ENCODE measurements at places on chromosomes 5 and 9.

DNA sequence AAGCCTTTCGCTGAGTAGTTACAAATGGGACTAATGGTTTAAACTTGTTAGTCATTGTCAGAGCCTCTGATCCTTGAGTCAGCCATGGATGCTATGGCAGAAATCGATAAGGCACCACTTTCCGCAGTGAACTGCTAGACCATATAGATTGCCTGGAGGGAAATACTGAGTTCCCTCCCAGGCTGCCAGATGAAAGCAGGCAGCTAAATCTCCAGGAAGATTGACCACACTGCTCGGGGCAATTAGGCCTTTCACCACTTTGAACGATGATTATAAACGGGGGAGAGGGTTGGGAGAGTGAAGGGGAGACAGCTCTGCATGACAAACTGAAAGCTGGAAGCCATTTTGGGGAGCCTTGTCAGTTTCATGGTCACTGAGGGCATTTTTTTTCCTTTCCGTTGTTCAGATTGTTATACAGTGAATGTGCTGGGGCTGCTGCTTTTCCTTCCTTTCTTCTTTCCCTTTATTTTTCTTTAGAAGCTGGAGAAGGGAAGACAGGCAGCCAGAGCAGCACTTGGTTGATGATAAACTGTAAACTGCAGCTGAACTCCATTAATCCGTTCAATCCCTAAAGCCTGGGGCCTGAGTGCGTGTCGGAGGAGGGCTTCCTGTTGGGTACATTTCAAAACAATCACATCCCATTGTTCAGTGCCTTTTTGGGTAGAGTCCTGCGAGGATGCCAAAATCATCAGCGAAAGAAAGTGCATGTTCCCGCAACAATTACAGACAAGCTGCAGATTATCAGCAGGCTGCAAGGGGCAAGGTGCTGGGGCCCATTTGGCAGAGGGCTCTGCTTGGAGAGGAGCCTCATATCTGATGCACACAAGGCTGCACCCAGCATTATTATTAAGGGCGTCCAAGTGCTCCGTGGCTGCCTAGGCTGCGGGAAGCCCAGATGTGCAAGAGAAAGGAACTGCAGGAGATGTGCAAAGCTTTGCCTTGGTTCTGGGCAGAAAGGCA is 308.4 kb downstream of the PSAT1 start:
- no peak for DNase-seq

- DNase-seq, result no peak
These were observed 42.7 kb upstream of the MVB12B start for GRCh38 chr9:126283799-126284465.

GRCh38 chr9:119101048-119101447 is 268.2 kb downstream of the BRINP1 start:
- no peak for DNase-seq

GRCh38 chr9:68974431-68974830 is 39.5 kb downstream of the PRKACG start:
- DNase-seq, result no peak

GRCh38 chr5:31366941-31367340 is 165.0 kb downstream of the DROSHA start:
- DNase-seq, result no peak

GRCh38 chr5:148011398-148012137 is 52.2 kb upstream of the SPINK5 start:
- no peak for DNase-seq

DNA sequence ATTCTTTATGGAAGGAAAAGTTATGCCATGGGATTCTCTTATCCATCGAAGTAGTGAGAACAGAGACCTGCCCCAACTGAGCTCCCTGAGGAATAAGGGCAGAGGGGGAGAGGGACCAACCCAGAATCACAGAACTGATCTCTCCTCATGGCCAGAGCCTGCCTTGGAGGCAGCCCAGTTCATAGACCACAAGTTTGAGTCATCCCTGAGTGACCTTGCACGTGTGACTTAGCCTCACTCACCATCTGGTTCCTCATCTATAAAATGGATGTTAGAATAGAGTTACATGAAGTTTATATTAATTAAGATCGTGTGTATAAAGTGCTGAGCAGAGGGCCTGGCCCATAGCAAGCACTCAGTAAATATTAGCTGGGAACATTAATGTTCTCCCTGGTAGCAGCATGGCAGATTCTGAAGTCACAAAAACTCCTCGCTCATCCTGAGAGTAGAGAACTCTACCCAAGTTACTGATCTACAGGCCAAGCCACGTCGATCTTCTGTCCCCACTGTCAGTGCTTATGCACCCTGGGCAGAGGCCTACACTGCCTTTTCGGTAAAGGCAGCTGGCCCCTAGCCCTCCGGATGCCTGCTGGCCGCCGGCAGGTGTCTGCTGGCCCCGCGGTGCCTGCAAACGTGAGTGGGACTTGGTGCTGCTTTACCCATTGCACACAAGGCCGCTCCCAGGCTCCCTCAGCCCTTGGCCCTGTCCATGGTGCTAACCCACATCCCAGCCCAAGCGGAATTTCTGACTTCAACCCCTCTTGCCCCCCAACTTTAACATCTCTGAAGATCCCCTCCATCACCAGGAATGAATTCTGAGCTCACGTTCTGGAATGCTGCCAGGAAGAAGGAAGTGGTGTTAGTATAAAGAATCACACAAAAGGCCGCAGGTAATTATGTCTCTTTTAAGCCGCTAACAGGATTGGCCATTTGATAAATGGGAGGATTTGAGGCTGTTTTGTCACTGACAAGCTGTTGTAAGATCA is 61.1 kb upstream of the ARAP3 start:
- DNase-seq, result peak; percentile 47

DNA sequence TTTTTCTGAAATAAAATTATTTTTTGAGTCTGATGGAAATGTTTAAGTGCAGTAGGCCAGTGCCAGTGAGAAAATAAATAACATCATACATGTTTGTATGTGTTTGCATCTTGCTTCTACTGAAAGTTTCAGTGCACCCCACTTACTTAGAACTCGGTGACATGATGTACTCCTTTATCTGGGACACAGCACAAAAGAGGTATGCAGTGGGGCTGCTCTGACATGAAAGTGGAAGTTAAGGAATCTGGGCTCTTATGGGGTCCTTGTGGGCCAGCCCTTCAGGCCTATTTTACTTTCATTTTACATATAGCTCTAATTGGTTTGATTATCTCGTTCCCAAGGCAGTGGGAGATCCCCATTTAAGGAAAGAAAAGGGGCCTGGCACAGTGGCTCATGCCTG is 39.2 kb downstream of the FXN start:
- no peak for DNase-seq

GRCh38 chr9:96214635-96215034 is 87.3 kb downstream of the HSD17B3 start:
- DNase-seq, result no peak

Data from DND-41 (cell line).